CD4-positive, alpha-beta T cell treated with Interleukin-6 for 4 hours (primary cell): ENCODE measurements at places on chromosomes 12 and 14.

GRCh38 chr12:125079648-125080645 is 14.7 kb downstream of the AACS start:
- no peak for DNase-seq

DNA sequence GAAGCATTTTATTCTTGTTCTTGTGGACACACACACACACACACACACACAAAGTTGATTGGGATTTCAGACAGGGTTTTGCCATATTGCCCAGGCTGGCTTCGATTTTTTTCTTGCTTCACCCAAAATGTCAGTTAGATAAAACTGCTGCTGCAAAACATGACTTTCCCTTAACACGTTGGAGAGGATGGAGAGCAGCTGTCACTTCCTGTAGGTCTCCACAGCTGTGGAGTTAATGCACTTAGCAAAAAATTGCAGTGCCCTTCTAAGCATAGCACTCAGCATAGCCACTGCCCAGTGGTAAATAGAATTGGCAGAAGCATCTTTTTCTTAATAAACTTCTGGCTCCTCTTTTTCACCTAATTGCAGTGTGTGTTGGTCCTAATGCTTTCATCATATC is 54.5 kb downstream of the PDZRN4 start:
- DNase-seq, result no peak

GRCh38 chr14:65156568-65157366 is 54.5 kb upstream of the MAX start:
- DNase-seq, result no peak

- DNase-seq, result peak; percentile 33
Observed at GRCh38 chr12:47964106-47964728, 821 bp downstream of the TMEM106C start.

DNA sequence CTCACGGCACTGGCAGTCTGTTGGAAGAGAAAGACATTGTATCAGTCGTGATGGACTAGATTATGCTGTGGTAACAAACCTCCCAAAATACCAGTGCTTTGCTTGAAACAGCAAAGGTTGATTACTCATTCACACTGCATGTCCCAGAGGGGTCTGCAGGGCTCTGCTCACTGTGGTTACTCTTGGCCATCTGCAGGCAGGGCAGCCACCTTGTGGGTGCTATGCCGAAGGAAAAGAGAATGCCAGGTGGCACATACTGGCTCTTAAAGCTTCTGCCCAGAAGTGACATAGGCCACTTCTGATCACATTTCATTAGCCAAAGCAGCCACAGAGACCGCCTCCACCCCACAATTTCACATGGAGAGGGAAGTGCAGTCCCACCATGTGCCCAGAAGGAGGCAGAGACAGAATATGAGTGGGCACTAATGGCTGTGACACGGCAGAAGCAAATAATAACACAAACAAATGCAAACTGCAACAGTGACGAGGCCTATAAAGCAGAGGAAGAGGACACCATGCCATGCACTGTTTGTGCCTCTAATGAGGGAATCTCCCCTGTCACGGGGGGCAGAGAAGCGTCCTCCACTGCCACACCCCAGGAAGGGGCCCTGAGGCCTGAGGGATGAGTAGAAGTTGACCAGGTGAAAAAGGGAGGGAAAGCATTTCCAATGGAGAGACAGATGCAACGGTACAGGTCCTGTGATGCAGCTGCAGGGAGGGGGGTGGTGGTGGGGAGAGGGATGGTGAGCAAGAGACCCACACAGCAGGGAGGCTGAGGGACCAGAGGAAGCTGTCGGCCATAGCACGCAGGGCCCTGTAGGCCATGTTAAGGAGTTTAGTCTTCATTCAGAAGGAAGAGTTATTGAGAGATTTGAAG is 51.7 kb upstream of the KICS2 start:
- peak; percentile 29 for DNase-seq

- no peak for DNase-seq
Observed at GRCh38 chr14:100882026-100882967, 21.2 kb downstream of the RTL1 start.

DNA sequence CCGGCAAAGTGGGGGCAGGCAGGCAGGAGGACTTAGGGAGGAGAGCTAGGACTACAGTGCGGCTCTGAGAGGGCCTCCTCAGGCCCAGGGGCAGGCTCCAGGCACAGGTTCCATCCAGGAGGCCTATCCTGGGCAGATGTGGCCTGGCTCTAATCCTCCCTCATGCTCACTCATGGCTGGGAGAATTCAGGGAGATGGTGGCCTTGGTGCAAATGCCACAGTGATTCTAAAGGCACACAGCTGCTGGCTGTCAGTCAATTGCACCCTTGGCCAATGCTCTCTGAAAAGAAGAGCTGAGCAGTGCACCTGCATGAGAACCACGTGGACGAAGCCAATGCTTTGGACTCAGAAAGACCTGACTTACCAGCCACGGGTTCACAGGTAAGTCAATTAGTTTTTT is 89.6 kb downstream of the C12orf75 start:
- DNase-seq, result no peak

DNA sequence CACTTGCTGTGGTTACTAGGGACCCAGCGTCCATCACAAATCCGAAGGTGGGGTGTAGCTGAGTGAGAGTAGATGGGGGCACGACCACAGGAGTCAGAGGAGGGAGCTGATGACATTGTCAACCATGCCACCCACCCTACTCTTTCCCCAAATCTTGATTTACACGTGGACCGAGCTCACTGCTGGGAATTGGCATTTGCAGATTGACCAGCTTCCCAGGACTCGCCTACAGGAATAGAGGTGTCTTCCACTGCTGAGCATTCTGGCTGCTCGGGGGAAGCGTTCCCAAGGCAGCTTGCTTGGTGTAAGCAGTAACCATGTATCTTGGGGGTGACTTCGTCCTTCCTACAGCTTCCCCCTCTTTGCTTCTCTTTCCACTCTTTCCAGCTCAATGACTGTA is 353 bp upstream of the PTPRR start:
- DNase-seq, result no peak

DNA sequence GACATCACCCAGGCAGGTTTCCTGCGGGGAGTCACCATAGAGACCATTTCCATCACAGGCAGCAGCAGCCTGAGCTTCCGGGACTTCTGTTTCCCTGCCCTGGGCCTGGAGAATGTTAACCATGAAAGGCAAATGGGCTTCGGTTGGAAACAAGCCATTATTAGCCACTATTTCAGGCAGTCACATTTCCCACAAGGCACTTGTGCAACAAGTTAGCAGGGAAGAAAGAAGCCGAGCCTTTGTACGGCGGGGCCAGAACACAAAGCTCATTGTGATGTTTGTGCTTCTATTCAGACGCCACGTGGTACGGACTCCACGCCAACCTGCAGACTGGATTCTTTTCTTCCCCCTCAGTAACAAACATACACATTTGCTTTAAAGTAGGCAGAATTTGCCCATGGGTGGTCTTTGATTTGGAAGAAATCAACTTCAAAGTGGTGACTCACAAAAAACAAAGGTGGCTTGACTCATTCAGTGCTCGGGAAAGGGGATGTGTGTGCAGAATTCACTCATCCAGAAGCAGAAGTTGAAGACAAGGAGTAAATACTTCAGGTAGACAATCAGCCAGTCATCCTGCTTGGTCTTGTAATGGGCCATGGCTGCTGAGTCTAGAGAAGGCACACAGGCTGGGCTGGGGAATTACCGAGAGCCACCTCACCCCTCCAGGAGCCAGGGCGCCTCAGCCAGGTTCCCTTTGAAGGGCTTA is 154.2 kb upstream of the PRMT8 start:
- DNase-seq, result no peak

DNA sequence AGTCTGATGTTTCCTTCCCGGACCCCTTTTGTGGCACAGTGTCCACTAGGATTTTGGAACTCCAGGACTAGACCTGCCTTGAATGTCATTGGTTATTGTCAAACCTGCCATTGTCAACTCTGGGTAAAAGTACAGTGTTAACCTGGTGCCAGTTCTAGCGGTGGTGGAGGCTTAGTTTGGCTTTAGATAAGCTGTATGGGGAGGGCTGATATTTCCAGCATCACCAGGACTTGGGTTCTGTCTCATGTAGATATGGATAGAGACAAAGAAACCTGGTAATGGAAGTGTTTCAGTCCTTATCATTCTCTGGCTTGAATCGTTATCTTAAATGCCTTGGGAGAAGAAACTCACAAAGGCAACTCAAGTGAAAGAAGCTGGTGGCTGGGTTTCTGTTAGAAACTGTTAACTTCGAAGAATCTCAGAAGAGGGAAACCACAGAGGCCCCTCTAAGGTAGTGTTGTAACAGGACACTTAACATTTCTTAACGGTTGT is 10.6 kb downstream of the CHST11 start:
- no peak for DNase-seq

DNA sequence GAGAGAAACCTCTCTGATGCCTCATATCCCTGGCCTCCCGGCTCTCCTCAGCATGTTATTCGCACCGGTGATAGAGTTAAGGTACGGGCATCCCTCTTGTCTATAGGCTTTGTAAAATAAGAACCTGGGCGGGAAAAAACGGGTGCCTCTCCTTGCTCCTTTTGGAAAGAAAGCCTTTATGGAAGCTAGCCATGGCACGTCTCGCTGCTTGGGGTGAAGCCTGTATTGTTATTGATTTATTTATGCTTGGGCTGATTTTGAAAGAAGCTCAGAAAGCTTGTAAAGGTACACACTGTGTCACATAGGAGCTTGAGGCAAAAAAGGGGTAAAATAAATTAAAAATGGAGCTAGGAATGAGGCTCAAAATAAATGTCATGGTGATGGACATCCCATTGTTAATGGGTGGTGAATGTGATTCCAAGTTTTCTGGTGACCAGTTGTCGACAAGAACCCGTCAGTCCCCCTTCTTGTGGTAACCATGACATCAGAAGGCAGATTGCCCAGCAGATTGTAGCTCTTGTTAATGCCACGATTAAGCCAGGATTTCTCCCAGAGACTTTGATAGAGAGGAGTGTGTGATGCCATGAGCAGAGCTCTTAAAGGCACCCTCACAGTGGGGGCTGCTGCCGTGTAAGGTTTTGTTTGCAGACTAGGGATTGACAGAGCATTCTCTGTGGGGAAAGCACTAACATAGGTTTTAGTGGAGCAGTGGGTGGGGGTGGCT is 50.4 kb upstream of the ASPG start:
- DNase-seq, result no peak

- DNase-seq, result no peak
Observed at GRCh38 chr12:12792421-12792820, 7.0 kb downstream of the APOLD1 start.

- no peak for DNase-seq
Observed at GRCh38 chr12:103852498-103852997, 11.5 kb upstream of the NT5DC3 start.

DNA sequence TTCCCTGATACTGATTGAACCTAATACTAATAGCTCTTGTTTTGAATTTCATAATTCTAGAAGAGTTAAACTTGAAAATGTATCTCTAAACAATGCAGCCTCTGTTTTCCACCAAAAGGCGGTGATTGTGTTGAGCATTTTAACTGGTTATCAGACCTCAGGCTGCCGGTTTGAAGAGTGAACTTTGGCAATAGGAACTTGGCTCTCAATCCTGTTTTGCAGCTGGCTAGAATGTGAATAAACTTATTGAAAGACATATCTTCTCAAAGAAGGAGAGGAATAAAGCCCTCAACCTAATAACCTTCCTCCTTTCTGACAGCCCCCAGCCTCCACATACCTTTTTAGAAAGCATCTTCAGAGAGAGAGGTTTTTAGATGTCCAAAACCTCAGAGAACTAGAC is 105.4 kb downstream of the SRGAP1 start:
- no peak for DNase-seq

- DNase-seq, result no peak
Observed at GRCh38 chr12:74794522-74794921, 256.9 kb downstream of the ATXN7L3B start.

DNA sequence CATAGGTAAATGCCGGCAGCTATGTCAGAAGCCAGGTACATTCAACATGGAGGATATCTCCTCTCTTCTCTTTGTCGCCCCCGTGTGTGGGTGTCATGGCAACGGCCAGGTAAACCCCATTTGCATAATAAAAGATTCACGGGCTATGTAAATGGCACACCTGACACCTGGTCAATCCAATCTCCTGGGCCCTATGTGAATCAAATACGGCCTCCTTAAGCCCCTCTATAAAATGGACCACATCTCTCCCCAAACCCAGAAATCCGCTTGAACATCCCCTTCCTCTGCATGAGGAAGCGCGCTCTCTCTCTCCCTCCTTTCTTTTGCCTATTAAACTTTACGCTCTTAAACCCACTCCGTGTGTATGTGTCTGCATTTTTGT is 363.7 kb downstream of the SOX5 start:
- no peak for DNase-seq

- no peak for DNase-seq
Observed at GRCh38 chr14:81009346-81009745, 53.9 kb downstream of the TSHR start.

- DNase-seq, result no peak
Observed at GRCh38 chr12:63070709-63071108, 80.3 kb downstream of the AVPR1A start.

GRCh38 chr14:65413739-65414045 is 1.2 kb downstream of the FUT8 start:
- no peak for DNase-seq

GRCh38 chr14:76673261-76673660 is 88.0 kb upstream of the VASH1 start:
- DNase-seq, result no peak

GRCh38 chr12:96698521-96698920 is 208.5 kb upstream of the NEDD1 start:
- DNase-seq, result no peak

DNA sequence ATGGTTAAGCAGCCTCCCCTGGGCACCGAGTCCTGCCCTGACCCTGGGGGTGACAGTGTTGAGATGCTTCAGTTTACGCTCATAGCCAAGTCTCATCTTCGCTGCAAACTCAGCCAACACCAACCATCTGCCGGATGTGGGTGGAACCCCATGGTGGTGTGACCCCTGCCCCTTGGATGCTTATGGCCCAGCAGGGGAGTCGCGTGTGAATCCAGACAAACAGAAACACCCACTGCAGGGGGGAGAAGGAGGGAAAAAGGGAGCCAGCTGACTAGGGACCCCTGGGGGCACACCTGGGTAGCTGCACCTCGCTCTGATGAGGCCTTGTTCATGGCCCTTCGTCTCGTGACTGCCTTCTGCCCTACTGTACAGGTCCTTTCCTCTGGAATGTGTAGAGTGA is 23.8 kb downstream of the AACS start:
- DNase-seq, result no peak

DNA sequence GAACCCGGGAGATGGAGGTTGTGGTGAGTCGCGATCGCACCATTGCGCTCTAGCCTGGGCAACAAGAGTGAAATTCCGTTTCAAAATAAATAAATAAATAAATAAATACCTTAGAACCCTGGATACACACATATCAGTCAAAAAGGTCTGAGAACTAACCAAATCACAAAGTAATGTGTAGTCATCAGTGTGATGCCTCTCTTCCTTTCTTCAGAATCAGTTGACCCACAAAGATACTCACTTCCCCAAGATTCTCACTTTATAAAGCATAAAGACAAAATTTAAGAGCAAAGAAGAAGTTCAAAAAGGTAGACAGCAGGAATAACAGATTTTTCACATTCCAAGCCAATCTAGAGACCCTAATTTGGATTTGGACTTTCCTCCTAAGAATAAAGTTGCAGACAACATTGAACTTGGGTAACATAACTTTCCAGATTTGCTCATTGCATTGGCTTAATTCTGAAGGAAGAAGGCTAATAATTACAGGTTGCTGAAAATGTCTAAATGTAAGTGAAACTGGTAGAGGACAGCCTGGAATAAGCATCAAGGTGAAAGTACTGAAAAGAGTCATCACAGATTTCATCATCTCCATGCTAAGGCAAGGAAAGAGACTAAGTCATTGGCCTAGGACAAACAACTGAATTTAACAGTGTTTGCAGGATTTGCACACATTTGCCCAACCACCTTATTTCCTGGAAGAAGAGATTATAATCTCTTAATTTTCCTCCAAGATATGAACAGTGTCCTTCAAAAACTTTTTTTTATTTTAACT is 17.4 kb downstream of the TMED10 start:
- no peak for DNase-seq

- DNase-seq, result no peak
Observed at GRCh38 chr12:94767956-94768355, 117.6 kb upstream of the TMCC3 start.
